Left renal pelvis (tissue), 4 donors: ENCODE measurements at places on chromosomes 5 and 9. TPM values are rescaled to one million over a fixed set of nuclear protein-coding genes. Genes with fewer than 3 reads are reported as not detected.

GRCh38 chr5:142106061-142106460 is 2.5 kb upstream of the NDFIP1 start:
- DNase-seq = no peak

Gene ZFP2
- polyA plus RNA-seq = 9.2 TPM

Gene TMEM174
- 0.34 TPM for polyA plus RNA-seq

Gene DBH
- polyA plus RNA-seq = 1.4 TPM
